ENCODE measurements at places on chromosomes 1 and 21.

- no peak for DNase-seq
Observed at GRCh38 chr1:28482702-28483101, 23.1 kb upstream of the RCC1 start.

GRCh38 chr1:225469051-225469450 lies 41.2 kb upstream of the LBR start:
- no peak for DNase-seq

DNA sequence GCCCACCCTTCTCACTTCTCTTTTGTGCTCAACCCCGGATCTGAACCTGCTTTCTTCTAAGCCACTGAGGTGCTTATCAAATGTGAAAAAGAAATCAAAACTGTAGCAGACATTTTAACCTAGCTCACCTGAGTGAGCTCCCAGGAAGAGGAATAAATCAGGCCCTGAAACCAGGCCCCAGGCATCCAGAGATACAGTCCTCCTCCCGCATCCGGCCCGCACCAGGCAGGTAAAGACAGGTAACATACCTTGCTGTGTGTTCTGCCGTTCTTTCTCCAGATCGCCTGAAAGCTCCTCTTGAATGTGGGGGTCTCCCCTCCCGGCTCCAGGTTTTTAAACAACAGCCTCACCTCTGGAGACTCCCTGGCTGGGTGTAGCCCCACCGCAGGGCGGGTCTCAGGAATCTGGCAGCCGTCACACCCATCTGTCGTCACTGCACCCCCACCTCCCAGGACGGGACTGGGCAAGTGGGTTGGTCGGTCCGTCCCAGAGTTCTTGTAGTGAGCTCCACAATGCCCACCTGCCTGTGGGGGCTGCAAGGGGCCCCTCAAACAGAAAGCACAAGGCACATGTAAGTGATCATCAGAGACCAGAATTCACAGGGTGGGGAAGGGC lies at the start of gene LAMB3:
TSS of gene LAMB3 (minus strand) at position 305 of the 615 bp plus-strand sequence. CDS start 1,481 bp downstream, outside the sequence.
- DNase-seq: peak; percentile 59

DNA sequence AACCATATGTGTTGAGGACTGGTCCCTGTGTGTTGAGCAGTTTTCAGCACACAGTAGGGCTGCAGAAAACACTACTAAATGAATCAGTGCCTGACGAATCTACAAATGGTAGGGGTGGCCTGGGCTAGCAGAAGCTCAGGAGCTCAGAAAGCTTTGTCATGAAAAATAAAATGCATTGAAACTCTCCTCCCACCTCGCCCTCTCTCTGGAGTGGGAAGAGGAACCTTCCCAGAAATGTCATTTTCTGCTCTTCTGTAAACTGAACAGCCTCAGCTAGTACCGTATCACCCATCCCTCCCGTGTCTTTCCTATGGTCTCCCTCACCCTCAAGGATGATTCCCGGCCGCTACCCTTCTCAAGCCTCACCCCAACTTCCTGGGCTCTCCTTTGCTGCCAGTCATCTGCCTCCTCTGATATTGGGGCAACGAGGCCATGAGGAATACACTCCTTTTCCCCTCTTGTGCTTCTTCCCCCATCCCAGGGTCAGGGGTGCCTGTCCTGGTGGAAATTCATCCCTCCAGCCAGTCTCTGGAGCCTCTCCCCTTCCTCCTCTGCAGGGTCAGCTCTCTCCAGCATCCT lies 734.5 kb downstream of the PTPRU start:
- no peak for DNase-seq

DNA sequence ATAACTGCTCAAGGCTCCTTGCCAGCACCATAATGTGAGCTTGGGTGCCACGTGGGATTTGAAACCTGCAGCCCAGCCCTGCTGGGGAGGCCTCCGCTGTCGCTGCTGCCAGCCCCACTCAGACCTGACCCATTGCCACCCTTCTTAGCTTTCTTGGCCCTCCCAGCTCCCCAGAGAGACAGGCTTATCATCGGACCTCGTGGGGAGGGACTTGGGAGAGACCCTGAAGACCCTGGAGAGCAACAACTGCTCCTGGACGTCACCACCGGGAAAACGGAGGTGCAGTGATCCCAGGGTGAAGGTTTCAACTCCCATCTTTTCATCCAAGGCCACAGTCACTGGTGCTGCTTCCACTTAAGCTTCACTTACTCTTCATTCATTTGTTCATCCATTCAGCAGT lies 596.1 kb downstream of the PTPRU start:
- no peak for DNase-seq

DNA sequence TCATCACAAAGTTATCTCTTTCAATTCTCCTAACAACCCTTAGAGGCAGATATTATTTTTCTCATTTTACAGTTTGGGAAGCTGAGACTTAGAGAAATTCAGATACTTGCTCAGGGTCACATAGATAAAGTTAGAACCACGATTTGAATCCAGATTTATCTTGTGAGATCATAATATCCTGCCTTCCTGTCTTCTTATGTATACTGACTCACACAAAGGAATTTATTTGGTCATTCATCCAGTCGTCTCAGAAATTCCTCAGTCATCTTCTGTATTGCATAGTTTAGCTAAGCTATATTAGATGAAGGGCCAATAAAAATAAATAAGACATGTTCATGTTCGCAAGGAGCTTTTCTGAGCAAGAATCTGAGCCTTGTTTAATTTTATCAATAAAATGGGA lies 35.8 kb upstream of the RUNX1 start:
- DNase-seq: no peak

- DNase-seq: no peak
Observed at GRCh38 chr1:101738475-101738874, 258.3 kb downstream of the OLFM3 start.

- no peak for DNase-seq
Observed at GRCh38 chr1:184649451-184649888, 105.2 kb downstream of the EDEM3 start.

- peak; percentile 99 for DNase-seq
Observed at GRCh38 chr1:228059634-228060457, 22.7 kb upstream of the ARF1 start.

DNA sequence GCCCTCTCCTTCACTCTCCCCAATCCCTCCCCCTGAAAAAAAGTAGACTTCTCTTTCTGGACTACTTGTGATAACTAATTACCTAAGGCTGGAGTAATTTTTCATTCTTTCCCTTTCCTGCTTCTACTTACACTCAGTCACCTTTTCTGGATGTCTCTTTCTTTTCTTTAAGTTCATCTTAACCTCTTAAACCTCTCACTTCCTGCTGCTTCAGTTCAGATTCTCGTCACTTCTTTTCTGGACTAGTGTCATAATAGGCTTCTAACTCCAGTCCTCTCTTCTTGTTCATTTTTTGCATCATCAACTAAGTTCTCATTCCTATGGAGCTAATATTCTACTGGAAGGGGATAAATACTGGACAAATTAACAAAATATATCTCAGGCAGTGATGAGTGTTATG lies 75.4 kb downstream of the LRRC53 start:
- no peak for DNase-seq

DNA sequence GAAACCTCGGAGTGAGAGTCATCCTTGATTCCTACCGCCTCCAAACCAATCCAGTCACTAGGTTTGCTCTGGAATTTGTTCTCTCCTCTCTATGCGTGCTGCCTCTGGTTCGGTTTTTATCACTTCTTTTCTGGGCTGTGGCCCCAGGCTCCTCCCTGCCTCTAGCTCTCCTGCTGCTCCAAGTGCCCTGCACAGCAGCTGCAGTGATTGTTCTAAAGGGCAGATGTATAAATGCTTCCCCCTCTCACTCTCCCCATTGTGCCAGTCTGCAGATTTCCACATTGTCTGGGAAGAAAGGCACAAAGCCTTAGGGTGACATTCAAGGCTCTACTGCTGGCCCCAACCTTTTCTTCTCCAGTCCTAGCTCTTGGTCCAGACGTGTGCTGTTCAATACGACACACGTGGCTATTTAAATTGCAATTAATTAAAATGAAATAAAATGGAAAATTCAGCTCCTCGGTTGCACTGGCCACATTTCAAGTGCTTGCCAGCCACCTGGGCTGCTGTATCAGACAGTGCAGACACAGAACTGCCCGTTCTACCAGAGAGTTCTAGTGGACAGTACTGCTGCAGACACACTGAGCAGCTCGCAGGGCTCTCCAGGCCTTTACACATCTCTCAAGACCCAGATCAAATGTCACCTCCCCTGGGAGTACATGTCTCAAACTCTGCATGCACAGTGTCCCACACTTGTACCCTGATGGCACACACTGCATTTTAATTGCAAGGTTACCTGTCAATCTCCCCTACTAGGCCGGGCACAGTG lies 12.4 kb downstream of the TRIM62 start:
- no peak for DNase-seq

GRCh38 chr1:173420330-173420806 lies 56.8 kb upstream of the PRDX6 start:
- DNase-seq: peak; percentile 76

- no peak for DNase-seq
Observed at GRCh38 chr1:109240158-109241152, 8.9 kb upstream of the CELSR2 start.

DNA sequence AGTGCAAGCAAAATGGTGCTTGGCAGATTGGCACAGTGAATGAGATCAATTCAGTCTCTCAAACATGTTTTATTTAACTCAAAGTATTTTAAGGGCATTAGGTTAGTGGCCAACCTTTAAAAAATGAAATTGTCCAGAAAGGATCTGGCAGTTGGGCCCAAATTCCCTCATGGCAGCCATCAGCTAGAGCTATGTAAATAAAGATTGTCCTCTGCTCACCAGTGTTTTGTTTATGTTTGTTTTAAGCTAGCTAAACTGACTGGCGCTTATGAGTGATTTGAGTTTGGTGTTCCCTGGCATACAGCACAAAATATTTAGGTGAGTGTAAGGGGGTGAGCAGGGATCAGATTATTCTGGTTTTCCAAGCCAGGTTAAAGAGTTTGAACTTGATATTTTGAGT lies 18.1 kb downstream of the HDAC1 start:
- DNase-seq: no peak

DNA sequence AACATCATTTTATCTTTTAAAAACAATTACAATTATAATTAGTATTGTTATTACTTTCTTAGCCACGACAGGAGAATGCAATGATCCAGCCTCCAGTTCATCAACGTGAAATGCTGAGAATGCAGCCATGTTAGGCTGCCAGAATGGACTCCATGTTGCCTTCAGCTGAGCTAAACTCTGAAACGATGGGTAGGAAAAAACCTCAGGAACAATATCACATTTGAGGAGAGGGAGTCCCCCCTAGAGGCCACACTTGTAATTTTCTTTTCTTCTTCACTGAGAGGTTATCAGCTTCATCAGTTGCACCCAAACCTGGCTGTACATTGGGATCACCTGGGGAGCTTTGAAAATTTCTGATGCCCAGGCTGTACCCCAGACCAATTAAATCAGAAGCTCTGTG lies 34.6 kb upstream of the DNAH14 start:
- no peak for DNase-seq

- DNase-seq: no peak
Observed at GRCh38 chr1:31615414-31615813, 2.1 kb upstream of the HCRTR1 start.

DNA sequence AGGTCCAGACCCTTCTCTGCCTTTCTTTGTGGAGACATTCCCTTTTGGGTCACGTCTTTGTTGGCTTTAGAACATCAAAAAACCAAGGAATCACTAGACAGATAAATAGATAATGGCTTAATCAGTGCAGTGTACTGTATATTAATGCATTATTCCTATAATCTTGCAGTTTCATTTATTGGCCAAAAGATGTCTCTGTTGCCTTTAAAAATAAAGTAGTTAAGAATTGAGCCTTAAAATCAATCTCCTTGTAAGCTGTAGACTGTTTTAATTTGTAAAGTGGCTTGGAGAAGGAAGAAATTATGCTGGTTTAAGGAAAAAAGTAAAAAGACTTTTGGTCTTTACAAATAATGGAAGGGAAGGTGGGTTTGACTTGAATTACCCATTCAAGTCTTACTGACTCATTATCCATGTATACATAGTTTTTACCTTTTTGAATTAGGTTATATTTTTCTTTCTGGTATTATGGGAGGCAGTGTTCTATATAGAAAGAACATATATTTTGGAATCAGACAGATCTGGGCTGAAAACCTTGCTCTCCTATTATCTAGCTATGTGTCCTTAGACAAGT lies 84.6 kb downstream of the VPS13D start:
- DNase-seq: no peak

DNA sequence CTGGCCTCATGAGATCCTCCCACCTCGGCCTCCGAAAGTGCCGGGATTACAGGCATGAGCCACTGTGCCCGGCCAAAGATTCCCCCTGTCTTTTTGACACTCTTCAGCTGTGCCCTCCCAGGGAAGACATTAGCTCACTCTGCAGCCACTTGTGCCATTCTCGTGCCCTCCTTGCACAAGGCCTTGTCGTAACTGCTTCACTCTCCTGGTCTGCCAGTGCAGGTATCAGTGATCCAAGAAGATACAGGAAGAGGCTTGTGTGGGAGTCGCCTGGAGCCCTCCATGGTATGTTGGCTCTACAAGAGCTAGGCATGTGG lies 22.0 kb upstream of the WDR26 start:
- no peak for DNase-seq

DNA sequence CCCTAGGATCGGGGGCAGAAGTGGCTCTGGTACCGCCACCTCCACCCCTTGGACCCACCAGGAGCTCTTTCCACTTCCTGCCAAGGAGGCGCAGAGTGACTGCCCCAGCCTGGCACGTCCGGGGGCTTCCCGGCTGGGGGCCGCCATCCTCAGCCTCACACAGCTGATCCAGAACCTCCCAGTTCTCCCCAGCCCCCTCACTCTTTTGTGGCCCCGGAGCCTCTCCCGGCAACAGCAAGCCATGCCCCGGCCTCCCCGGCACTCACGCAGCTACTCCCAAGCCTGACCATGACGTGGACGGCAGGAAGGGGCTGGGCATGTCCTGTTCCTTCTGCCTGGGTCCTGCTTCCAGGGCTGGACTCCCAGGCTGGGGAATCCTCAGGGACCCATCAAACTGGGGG lies 17.1 kb downstream of the TP73 start:
- DNase-seq: no peak

GRCh38 chr1:163265547-163265946 lies 56.2 kb upstream of the NUF2 start:
- DNase-seq: no peak

DNA sequence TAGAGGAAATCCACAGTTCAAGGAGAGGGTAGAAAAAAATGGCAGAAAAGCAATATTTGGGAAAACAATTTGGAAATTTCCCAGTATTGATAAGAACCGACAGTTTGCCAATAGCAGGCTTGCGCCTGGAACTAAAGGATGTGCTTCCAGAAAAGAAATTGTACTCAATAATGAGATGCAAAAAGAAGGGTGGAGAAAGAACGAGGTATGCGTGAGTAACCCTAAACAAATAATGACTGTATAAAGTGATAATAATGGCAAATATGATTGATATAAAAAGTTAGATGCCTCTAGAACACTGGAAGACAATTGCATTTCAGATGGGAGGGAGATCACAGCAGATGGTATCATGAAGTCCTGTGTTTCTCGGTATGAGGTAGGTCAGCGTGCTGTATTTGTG lies 458.9 kb downstream of the DSCAM start:
- DNase-seq: no peak
